ENCODE measurements at places on chromosomes 5 and 9.
A peak's percentile ranks its signal among the peaks of the same experiment; 100 is the strongest.

DNA sequence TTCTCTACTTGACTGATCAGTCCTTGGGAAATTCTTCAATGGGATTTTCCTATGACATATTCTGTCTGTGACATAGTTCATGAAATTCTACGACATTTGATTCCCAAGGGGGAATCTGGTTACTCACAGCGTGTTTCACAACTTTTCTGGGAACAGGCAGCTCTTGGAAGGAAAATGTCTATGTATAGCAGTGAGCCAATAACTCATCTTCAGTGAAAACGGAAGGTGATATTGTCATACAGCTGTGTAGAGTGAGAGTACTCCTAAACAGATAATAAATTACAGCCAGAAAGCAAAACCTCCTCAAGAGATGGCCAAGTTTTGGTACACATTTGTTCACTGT, 91.4 kb downstream of the C9orf152 start:
- DNase-seq, result peak; percentile 19

DNA sequence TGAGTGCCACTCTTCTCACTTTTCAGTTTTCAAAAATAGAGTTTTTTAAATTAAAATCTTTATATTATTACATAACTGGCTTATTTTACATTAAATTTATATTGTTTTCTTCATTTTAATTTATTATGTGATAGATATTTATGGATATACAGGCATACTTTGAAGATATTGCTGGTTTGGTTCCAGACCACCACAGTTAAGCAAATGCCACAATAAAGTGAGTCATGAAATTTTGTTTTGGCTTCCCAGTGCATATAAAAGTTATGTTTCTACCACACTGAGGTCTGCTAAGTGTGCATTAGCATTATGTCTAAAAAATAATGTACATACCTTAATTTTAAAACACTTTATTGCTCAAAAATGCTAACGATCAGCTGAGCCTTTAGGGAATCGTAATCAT, 47.4 kb downstream of the NDUFS4 start:
- DNase-seq, result no peak

- no peak for DNase-seq
Measured at GRCh38 chr9:127974769-127975261, 6.0 kb downstream of the EEIG1 start.

DNA sequence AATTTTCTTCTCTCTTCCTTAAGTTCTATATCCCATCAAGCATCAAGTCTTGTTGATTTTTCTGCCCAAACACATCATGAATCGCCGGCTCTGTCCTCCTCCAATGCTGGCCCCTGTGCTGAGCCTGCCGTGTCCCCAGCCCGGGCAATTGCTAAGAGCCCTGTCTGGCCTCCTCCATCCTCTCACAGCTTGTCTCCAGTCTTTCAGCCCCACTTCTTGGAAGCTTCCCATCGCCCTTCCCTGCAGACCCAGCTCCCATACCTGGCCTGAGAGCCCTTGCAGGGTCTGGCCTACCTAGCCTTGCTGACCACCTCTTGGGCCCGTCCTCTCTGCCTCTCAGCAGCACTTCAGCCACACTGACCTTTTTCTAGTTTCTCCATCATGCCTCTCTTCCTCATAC, 61.9 kb downstream of the COL15A1 start:
- DNase-seq, result no peak

DNA sequence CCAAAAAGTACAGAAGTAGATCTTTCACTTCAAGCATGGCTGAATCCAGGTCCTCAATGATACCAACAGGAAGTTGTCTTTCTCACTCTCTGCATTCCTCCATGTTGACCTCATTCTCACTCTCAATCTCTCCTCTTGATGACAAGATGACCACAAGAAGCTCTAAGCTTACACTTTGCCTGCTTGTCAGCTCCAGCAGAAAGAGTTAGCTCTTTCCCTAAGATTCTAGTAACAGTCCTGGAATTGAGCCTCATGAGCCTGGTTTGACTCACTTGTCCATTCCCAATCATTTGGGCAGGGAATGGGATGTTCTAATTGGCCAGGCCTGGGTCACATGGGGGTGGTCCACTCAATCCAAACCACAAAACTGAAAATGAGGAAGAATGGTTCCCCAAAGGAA, 3.3 kb upstream of the CLTA start:
- DNase-seq, result no peak

DNA sequence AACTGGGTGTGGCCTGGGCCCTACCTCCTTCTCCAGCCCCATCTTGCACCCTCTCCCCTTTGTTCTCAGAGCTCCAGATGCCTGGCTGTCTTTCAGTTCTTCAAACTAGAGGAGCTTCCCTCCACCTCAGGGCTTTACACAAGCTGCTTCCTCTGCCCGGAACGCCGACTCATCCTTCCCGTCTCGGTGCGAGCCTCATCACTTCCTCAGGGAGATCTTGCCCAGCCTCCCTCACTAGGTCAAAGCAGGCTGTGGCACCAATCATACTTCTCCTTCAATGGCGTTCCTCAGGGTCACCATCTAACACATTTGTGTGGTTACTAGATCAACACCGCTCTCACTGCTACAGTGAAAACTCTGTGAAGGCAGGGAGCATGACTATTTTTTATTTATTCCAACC, 56.2 kb upstream of the ZSWIM6 start:
- peak; percentile 89 for DNase-seq

DNA sequence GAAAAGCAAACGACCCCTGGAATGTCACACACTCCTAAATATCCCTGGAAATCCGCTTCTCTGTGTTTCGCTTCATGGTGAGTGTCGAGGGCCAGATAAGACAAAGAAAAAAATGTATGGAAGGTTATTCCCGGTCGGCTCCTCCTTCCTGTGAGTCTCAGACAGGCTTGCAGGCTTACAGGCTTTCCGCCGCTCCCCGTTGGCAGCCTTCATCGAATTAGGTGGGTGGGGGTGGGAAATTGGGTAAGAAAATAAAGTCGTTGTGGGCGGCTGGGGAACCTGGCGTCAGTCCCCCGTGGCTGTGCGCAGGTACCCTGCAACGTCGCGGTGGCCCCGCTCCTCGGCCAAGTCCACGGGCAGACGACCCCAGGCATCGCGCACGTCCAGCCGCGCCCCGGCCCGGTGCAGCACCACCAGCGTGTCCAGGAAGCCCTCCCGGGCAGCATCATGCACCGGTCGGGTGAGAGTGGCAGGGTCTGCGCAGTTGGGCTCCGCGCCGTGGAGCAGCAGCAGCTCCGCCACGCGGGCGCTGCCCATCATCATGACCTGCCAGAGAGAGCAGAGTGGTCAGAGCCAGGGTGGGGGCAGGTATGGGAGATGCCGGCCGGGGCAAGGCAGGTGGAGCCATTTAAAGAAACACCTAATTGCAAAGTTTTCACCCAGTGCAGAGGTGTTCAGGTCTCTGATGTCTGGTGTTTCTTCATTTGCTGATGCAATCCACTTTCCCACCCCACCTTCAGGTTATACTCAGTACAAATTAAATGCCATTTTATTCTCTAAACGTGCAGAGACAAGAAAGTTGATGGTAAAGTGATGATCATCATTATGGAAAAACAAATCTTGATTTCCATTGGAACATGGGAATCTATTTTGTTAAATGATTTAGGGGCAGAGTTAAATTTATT, 3.2 kb downstream of the CDKN2B start:
- no peak for DNase-seq

DNA sequence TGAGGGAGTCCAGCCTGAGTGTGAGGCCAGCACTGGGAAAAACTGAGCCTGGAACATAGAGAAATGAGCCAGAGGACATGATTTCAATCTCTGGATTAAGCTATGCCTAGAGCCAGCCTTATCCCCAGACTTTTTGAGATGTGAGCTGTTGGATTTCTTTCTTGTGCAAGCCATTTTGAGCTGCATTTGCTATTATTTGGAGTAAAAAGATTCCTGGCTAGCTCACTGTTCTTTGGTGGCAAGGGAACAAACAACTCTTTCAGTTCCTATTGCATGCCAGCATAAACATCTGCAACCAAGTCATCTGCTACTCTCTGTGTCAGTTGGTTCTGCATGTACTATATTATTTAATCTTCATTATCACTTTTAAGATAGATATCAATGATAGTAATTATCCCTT, 70.1 kb upstream of the MAN2A1 start:
- DNase-seq, result no peak

DNA sequence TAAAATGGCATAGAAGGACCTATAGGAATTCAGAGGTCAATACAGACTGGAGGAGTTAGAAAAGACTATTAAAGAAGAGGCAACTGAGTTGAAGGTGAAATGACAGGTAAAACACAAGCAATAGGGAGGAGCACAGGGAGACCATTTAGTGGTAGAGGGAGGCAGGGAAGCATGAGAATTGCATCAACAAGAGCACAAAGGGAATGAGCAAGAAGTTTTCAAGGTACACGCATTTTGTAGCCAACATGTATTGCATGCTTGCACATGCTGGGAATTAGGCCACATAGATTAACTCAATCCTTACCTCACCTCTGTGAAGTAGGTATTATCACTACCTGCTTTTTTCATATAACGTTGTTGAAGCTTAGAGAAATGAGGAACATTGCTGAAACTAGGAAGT, 42.3 kb downstream of the PLPP1 start:
- no peak for DNase-seq

GRCh38 chr9:127183814-127184582, 61.6 kb upstream of the ANGPTL2 start:
- no peak for DNase-seq

- DNase-seq, result peak; percentile 45
Measured at GRCh38 chr5:177982072-177982727, 13.8 kb downstream of the PROP1 start.

- DNase-seq, result no peak
Measured at GRCh38 chr5:43314724-43315123, 1.5 kb upstream of the HMGCS1 start.

DNA sequence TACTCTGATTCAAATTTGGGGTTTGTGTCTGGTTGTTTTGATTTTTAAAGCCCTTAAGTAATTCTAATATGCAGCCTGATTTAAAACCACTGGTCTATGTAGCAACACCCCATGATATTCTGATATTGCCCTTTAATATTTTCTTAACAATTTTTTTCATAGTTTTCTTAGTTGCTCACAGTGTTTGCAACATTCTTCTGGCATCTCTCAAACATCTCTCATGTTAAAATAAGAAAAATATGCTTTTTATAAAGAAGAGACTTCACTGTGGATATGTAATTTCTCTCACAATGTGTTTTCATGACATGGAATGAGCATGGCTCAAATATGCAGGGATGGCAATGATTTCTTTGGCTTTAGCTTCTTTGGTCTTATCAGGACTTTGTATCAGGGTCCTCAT, 183.7 kb downstream of the TAF11L14 start:
- DNase-seq, result no peak

GRCh38 chr5:164742025-164742424, 1236.6 kb downstream of the MAT2B start:
- no peak for DNase-seq

- no peak for DNase-seq
Measured at GRCh38 chr5:87751824-87752223, 339.1 kb upstream of the CCNH start.

GRCh38 chr9:135555203-135555602, 6.4 kb upstream of the PAEP start:
- no peak for DNase-seq

GRCh38 chr5:61918611-61919010, 387.4 kb upstream of the KIF2A start:
- DNase-seq, result no peak

GRCh38 chr5:172109749-172110148, 78.3 kb downstream of the STK10 start:
- DNase-seq, result no peak

- no peak for DNase-seq
Measured at GRCh38 chr5:90285581-90285980, 124.0 kb downstream of the CETN3 start.
